ENCODE measurements at places on chromosomes 5 and 9. TPM values are rescaled to one million over a fixed set of nuclear protein-coding genes. Genes with fewer than 3 reads are reported as not detected.

- no peak within 1 kb of the TSS for H3K27ac ChIP-seq
- H3K27me3 ChIP-seq: no peaks in the 10 kb centered on the region
- H3K36me3 ChIP-seq: no peaks in the 10 kb centered on the region
Observed at GRCh38 chr5:132011622-132012343, at the start of gene ACSL6. ACSL6 (minus strand) TSS chr5:132011658; CDS start chr5:132011553, 105 bp downstream.

Gene PIP5KL1
- total RNA-seq: 0.48 TPM

Gene TSLP
- total RNA-seq: 0.12 TPM

GRCh38 chr9:18184401-18184800, 289.6 kb upstream of the ADAMTSL1 start:
- no peak overlapping the region for H3K27ac ChIP-seq
- H3K4me1 ChIP-seq: no peaks in the 10 kb centered on the region
- no peaks in the 10 kb centered on the region for H3K27me3 ChIP-seq
- no peak for DNase-seq
- no peak overlapping the region for H3K4me3 ChIP-seq
- H3K36me3 ChIP-seq: no peaks in the 10 kb centered on the region

DNA sequence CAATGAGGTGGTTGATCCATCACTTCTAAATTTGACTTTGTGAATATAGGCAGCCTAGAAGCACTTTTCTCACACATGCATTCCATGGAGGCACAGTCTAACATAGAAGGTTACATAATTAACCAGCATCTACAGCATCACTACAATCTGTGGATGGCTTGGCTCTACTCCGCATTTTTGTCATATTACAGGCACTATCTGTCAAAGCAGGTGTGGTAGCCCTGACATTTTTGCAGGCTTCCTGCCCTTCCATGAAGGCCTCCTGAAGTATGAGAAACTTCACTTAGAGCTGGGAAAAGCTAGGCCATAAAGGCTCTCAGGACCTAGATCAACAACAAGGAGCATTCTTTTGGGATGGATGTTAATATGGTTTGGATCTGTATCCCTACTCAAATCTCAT, 378.0 kb downstream of the ANXA1 start:
- no peak for DNase-seq
- no peaks in the 10 kb centered on the region for H3K4me1 ChIP-seq
- no peak overlapping the region for H3K4me3 ChIP-seq
- no peak overlapping the region for H3K27ac ChIP-seq
- H3K27me3 ChIP-seq: no peaks in the 10 kb centered on the region
- no peaks in the 10 kb centered on the region for H3K36me3 ChIP-seq

Gene ENG
- total RNA-seq: 265 TPM

GRCh38 chr5:96342581-96342980, 90.5 kb downstream of the PCSK1 start:
- peaks cover 6% of the 10 kb centered on the region for H3K4me1 ChIP-seq
- H3K27ac ChIP-seq: no peak overlapping the region
- H3K27me3 ChIP-seq: no peaks in the 10 kb centered on the region
- no peaks in the 10 kb centered on the region for H3K36me3 ChIP-seq

GRCh38 chr5:176750144-176750543, 60.2 kb upstream of the UNC5A start:
- H3K36me3 ChIP-seq: no peaks in the 10 kb centered on the region
- H3K27ac ChIP-seq: no peak overlapping the region
- no peak overlapping the region for H3K4me3 ChIP-seq
- no peaks in the 10 kb centered on the region for H3K27me3 ChIP-seq
- DNase-seq: no peak

Gene CORO2A
- 0.95 TPM for total RNA-seq
